AG08395 (cell line): ENCODE measurements at places on chromosomes 5 and 9.

DNA sequence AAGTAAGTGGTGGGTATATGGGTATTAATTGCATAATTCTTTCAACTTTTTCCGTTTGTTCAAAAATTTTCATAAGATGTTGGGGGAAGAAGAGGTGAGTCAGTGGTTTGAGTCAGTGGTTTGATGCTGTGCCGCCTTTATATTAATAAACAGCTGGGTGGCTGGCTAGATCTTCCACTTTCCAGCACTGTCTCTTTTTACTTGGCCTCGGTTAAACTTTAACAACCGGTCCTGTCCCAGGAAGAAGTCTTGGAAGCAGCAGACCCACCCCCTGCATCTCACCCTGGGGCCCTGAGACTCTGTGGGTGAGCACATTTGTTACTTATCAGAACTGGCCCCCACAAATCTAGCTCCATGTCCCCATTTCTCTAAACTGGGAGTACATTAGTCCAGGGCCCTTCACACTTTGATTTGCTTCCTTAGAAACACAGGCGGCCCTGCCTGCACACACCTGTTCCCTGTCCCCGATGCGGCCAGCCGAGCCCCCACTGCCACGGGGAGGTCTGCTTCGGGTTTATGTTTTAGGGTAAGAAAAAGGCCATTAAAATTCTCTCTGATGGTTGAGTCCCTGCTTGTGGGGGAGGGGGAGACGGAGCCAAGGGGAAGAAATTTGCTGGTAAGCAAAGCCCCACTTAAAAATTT lies 90.7 kb downstream of the PTCH1 start:
- no peak for DNase-seq

DNA sequence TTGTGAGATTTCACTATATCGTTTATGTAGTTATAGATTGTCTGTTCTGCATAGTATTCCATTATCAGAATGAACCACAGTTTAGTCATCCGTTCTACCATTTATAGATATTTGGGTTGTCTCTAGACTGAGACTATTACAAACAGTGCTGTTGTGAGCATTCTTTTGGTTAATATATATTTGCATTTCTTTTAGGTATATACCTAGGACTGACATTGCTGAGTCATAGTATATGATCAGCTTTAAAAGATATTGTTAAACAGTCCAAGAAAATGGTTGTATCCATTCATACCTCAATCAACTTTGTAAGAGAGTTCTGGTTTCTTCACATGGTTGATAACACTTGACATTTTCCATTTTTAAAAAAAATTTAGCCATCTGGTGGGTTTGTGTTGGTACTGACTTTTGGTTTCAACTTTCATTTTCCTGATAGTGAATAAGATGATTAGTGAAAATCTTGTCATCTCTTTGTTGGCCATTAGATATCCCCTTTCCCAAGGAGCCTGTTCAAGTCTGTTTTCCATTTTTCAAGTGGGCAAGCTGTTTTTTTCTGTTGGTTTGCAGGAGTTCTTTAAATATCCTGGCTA lies 22.9 kb upstream of the ADAM19 start:
- no peak for DNase-seq

- no peak for DNase-seq
These were observed 25.1 kb upstream of the LPCAT1 start for GRCh38 chr5:1548702-1549474.

- DNase-seq = no peak
These were observed 430.9 kb downstream of the IRX2 start for GRCh38 chr5:2320611-2321010.

DNA sequence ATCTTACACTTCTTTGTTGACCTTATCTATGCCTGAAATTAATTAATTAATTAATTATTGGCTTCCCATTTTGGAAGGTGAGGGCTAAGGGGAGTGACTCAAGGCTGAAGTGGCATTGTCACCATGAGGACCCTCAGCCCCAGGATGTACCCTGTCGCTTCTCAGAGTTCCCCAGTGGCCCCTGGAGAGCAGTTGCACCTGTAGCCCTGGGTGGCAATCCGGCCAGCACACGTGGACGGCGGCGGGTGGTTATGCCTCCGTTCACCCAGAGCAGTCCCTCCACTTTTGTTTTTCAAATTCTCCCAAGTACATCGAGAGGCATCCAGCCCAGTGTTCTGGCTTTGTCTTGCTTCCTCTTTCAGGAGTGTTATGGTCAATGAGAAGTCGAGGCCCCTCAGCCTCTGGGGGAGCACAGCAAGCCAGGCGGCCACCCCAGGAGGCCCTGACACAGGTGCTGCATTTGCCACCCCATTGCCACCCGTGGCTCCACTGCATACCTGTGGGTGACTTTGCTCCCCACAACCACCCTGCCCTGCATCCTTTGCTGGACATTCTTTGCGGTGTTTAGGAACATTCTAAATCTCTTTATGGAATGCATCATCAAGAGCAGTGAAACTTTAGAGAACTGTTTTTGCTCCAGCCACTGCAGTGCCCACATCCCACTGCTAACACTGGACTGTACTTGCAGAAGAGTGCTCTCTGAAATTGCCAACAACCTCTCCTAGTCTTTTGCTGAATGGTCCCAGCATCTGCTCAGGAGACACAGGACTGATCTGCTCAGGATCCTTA lies 11.5 kb upstream of the IRX2 start:
- no peak for DNase-seq

- no peak for DNase-seq
These were observed 346.1 kb upstream of the PTGER4 start for GRCh38 chr5:40333459-40334241.

DNA sequence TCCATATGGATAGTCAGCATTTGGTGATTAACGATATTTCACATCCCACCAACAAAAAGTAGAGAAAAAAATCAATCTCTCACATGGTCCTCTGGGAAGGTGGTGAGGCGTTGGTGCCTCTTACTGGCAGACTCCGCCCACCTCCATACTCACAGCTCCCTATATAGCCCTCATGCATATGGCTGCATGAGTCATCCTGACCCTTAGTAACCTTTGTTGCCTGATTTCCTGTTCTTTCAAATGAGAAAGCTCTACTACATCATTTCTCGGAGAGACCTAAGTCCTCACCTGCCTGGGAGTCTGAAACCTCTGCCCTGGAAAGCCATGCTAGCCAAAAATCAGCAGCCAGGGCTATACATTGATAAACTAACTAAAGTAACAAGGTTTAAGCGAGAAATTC lies 33.3 kb upstream of the ABCA1 start:
- no peak for DNase-seq
